ENCODE measurements at places on chromosomes 3 and 15.

DNA sequence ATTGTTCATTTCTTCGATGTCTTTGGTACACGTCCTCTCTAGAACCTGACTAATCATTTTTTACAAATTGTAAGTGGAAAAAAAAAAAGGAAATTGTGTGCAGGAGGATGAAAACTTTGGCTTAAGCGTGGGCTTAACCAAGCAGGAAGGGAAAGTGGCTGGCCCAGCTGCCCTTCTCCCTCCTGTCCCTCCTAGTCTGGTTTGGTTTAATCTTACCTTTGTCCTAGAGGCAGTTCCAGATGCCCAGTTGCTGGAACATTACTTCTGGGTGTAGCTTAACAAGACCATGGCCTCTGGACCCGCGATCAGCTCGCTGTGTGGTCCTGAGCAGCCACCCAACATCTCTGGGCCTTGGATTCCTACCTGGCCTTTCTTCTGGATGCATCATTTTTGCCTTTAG is 15.4 kb downstream of the PAQR5 start:
- no peak for DNase-seq

DNA sequence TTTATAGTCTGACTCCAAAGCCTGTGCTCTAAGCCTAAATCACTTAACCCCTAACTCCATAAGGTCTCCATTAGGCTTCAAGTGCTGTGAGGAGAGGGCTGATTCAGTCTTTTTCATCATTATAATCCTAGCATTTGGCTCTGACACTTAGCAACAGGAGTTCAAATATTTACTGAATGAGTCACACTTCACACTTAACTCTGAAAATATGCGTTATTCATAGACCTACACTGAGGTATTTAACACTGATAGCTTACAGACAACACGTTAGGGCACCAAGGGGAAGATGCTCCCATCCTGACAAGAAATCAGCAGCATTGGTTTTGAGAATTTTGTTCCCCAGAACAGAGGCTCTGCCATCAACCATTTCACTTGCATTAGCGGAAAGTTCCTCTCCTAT is 53.5 kb downstream of the MSL2 start:
- no peak for DNase-seq

DNA sequence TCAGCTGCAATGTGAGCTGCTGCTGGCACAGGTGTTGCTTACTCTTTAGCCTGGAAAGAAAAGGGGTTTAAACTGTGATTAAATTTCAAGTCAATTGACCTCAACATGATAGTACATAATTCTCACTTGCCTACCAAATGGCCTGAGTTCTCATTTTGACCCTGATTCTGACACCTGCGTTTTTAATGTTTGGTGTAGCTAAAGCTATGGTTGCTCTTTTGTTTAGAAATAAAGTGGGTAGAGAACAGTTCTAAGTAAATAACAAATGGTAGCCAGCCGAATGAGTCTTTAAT is 100.8 kb upstream of the SOX2 start:
- DNase-seq, result peak; percentile 84

DNA sequence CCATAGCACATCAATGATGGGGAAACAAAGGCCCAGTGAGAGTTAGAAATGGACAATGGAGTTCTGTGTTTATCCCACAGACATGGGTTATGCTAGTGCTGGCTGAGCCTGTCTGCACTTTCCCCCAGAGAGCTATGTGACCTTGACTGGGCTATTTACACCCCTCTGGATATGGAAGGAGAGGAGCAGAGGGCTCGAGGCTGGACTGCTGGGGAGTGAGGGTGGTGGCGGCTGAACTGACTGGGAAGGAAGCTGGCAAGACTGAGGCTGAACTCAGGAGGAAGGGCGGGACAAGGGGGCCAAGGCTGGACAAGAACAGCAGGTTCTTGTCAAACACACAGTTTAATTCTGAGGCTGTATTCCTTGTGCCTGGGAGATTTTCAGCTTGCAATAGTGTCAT is 10.8 kb upstream of the INSYN1 start:
- no peak for DNase-seq

- no peak for DNase-seq
These were observed 101.3 kb upstream of the GALNT15 start for GRCh38 chr3:16073203-16073602.

GRCh38 chr3:164465172-164465571 is 613.1 kb downstream of the SI start:
- no peak for DNase-seq

DNA sequence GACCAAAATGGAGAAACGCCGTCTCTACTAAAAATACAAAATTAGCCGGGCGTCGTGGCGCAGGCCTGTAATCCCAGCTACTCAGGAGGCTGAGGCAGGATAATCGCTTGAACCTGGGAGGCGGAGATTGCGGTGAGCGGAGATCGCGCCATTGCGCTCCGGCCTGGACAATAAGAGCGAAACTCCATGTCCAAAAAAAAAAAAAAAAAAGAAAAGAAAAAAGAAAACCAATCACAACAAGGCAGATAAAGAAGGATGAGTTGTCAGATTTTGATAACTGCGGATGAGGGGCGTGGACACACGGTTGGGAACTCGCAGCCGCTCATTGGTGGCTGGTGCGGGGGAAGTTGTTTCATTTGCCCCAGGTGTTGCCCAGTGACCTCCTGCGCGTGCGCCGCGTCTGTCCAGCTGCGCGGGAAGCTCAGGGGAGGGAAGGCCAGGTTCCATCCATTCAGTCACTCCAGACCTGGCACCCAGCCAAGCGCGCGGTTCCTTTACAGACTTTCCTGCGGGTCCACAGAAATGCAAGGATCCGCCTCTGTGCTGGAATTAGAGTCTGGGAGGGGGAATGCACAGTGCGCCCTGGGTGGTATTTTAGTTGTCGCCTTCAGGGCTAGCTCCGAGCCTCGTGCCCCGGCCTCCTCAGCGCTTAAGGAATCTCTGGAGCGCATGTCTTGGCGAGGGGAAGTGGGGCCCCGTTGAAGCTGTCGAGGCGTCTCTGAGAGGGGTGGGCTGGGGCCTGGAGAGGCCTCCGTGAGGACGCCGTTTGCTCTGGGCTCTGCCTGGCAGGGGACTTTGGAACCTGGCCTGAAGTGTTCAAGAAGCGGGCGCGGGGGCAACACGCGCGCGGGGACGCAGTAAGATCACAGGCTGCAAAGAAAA is 708 bp upstream of the GCHFR start:
- DNase-seq, result no peak

DNA sequence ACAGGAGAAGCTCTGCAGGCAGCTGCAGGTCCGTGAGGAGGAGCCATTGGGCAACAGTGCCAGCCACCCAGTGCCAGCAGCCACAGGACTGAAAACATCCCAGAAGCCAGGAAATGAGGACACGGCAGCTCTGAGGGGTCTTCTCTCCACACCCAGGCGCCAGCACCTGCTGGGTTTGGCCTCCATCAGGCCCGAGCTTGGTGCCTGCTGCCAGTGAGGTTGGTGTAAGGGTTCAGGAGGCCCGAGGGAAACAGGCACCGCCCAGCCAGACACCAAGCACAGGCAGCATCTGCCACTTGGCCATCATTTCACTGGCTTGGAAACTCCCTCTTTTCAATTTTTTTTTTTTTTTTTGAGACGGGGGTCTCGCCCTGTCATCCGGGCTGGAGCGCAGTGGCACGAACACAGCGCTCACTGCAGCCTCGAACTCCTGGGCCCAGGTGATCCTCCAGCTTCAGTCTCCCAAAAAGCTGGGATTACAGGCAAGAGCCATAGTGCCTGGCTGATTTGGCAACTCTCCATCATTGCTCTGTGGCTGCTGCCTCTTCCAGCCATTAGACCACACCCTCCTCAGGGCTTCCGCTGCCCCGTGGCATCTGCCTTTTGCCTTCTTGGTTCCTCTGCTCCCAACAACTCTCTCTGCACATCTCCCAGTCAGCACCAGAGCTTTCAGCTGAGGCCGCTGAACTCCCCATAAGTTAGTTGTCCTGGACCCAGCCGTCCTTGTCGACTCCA is 1.5 kb upstream of the ITIH3 start:
- no peak for DNase-seq

DNA sequence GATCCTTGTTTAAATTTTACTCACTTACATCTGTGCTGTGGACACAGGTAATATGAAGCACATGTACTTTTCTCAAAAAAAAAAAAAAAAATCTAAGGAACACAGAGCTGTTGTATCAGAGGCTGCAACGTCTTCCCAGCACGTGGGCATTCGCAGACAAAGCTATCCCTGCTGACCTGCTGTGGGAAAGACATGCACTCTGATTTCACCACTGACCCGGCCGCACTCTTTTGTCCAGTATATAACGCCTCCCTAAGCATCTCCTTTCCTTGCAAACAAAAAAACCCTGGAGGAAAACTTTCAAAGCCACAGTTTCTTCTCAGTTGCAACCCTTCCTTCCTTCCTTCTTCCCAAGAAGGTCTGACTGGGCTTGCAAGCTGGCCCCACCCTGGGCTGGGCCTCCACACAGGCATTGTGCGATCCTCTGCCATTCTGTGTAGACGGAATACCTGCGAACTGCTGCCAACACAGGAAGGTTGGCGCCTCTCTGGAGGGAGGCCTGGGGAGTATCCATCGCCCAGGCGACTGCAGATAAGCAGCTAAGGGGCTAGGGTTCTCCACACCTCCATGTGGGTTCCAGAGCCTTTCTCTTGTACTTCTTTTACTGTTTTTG is 50.8 kb downstream of the SLC12A8 start:
- no peak for DNase-seq

DNA sequence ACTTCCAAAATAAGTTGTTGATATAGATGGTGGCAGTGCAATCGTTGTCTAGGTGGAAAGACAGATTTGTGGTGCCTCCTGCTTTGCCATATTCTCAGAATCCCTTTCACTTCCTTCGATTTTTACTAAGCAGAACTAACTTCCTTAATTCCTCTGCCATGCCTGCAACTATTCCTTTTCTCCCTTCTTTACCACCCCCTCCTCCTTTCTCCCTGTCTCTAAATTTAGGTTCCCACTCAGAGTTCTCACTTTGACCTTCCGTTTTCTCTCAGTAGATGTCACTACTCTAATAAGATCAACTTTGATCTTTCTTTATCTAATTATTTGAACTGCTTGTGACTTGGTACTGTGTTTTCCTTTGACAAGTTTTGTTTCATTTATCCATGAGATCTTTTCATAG is 351.2 kb downstream of the LPP start:
- no peak for DNase-seq

- DNase-seq, result no peak
These were observed 421.4 kb downstream of the SHQ1 start for GRCh38 chr3:72426618-72427397.

DNA sequence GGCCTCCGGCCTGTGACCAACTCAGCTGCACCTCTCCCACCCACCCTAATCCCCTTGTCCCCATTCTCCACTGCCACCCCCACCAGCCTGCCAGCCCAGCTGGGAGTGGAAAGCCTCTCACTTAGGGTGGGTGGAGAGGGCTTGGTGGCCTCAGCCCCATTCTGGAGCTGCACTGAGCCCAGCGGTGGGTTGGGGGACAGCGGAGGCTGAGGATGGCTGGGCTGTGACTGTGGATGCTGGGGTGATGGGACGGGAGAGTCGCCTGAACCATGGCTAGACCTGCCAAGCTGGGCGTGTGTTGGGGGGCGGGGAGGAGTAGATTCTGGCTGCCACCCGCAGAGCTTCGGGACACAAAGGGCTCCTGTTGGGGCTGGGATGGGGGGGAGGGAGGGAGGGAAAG is 1.8 kb downstream of the CLCN2 start:
- no peak for DNase-seq

DNA sequence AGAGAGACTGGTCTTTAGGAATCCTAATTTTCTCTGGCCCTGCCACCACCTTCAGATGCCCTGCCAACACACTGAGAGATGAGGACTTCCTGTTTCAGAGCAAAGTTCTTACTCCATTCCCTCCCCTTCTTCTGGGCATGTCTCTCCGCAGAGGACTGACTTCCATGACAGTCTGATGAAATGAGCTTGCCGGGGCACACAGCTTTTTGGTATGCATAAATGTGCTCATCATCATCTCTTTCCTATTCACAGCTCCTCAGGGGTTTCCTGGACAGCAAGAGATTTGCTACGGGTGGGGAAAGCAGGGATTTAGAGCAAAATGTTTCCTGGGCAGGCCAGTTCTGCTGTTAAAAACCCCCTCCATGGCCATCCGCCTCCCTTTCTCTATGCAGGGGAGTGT is 27.6 kb upstream of the SEMA6D start:
- DNase-seq, result no peak

DNA sequence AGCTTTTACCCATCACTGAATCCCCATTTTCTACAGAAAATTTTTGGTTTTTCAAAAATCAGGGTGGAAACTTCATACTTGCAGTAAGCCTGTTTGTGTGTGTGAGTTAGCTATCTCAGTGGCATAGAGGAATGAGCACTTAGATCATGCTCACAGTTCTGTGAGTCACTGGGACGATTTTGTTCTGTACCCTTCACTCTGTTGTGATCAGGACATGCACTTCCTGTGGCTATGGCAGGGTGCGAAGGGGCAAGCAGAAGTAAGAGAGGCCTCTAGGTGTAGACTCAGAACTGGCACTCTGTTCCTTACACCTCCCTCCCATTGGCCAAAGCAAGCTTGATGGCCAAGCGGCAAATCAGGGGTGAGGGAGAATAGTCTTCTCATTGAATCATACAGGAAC is 11.6 kb downstream of the NIPA2 start:
- DNase-seq, result no peak

- DNase-seq, result no peak
These were observed 54.0 kb upstream of the EIF5A2 start for GRCh38 chr3:170962411-170962810.

DNA sequence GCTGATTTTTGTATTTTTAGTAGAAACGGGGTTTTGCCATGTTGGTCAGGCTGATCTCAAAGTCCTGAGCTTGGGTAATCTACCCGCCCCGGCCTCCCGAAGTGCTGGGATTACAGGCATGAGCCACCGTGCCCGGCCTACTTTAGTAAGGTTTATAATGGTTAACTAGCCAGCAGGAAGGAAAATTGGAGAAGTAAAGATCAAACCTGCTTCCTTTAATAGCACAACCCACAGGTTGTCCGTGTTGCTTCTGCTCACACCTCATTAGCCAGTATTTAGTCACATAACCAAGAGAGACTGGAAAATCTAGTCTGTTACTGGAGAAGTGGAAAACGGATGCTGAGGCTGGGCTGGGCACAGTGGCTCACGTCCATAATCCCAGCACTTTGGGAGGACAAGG is 51.9 kb upstream of the TBL1XR1 start:
- no peak for DNase-seq

DNA sequence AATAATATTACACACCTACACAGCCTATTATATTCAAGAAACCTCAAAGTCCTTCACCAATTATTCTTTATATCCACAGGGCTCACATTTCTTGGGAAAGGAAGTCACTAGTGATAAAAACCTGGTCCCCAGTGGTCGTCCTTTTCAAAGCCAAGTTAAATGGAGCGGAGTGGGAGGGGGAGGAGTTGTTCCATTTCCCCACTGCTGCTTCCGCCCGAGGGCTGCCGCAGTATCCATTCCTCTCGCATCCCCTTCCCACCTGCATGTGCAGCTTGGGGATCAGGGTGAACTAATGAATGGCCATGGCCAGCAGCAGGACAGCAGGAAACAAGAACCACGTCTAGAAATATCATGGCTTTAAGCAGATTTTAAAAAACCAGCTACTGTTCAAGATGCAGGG is 76.4 kb upstream of the SEMA6D start:
- DNase-seq, result no peak

DNA sequence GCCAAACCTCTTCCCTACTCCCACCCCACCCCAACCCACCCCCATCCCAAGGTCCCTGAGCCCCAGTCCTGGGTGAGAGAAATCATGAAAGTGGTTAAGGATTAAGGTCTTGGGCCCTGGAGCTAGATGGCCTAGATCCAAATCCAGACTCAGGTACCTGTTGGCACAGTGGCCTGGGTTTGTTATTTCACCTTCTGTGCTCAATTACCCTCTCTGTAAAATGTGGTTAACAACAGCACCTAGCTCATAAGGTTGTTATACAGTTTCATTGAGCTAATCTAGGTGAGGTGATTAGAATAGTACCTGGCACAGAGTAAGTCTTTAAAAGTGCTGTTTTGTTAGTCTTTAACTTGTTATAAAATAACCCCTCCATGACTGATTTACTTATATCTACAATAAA is 6.4 kb upstream of the SNUPN start:
- no peak for DNase-seq
